G401 (cell line): ENCODE measurements at places on chromosomes 1 and 21. TPM values are rescaled to one million over a fixed set of nuclear protein-coding genes. Genes with fewer than 3 reads are reported as not detected.

The FTCD gene
- 1.1 TPM in 1 of 2 replicates, not detected in the other for total RNA-seq

- no peak for DNase-seq
Observed at GRCh38 chr1:32111789-32112188, 3.9 kb downstream of the KPNA6 start.

DNA sequence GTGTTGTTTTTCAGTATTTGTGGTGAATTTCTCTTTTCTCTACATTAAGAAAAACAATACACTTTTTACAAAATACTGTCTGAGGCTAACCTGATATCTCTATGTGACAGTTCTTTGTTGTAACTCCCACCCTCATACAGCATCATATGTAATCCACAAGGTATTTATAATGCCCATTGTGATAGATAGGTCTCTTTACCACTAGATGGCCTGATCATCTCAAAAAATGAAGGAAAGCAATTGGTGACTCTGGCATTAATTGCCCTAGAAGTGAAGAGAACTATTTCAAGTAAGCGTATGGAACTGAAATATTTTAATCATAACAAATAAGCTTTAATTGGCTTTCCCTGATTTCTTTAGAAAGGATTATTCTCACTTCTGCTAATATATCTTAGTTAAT is 36.2 kb upstream of the HFM1 start:
- no peak for DNase-seq

The PRUNE1 gene
- total RNA-seq, result 9.4 and 12.0 TPM in 2 replicates

GRCh38 chr1:43773821-43774220 is 66.5 kb downstream of the ST3GAL3 start:
- DNase-seq, result no peak

DNA sequence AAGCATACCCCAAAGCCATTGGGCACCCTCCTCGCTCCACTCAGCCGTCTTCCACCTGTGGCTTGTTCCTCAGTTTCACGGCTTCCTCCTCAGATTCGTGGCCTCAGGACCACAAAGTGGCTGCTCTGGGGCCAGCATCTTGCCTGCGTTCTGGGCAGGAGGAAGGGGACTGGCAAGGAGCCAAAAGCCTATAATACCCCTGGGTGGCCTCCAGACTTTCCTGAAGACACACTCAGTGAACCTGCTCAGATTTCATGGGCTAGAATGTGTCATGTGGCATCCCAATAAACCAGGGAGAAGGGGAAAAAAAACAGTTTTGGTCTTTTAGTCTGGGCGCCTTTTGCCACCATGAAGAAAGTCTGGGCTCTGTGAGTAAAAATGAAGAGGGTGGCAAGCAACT is 62.0 kb downstream of the SDC3 start:
- no peak for DNase-seq

DNA sequence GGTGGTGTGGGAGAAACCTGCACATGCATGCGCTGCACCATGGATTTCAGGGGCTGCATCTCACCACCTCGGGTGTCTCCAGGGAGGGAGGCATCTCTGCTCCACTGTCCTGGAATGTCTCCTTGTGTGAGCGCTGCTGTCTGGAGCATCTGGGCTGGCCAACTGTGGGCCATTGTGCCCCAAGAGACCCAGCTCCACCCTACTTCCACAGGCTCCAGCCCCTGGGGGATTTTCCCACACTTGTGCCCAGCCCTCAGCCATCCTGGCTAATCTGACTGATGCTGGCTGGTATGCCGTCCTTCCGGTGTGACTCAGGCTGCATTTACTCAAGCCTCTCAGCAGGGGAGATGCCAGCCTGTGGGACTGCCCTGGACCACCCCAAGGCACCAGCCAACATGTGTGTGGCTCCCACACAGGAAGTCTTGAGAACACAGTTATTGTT is 62.0 kb downstream of the TRIM11 start:
- DNase-seq, result no peak

- peak; percentile 35 for DNase-seq
Observed at GRCh38 chr1:93448292-93448982, 519 bp downstream of the FNBP1L start.

The TRNAU1AP gene
- total RNA-seq, result 20.2 and 35.6 TPM in 2 replicates

GRCh38 chr1:93681101-93681988 is at the start of gene BCAR3:
Gene BCAR3, minus strand, starts transcription at chr1:93681837. Its CDS starts 6,907 bp downstream, at chr1:93674930.
- peak; percentile 27 for DNase-seq

DNA sequence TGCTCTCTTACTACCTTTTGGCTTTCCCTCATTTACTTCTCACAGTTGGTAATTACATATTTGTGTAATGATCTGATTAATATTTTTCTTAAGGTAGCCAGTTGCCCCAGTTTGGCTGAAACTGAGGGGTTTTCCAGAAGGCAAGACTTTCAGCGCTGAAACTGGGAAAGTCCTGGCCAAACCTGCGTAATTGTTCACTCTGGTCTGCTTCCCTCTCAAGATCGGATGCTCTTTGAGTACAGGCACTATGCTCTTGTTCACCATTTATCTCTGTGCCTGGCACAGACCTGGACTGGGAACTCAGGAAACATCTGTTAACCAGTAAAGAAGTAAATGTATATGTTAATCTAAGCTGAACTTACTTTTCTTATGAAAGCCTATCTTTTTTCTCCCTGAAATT is 209.6 kb upstream of the HOOK1 start:
- no peak for DNase-seq

DNA sequence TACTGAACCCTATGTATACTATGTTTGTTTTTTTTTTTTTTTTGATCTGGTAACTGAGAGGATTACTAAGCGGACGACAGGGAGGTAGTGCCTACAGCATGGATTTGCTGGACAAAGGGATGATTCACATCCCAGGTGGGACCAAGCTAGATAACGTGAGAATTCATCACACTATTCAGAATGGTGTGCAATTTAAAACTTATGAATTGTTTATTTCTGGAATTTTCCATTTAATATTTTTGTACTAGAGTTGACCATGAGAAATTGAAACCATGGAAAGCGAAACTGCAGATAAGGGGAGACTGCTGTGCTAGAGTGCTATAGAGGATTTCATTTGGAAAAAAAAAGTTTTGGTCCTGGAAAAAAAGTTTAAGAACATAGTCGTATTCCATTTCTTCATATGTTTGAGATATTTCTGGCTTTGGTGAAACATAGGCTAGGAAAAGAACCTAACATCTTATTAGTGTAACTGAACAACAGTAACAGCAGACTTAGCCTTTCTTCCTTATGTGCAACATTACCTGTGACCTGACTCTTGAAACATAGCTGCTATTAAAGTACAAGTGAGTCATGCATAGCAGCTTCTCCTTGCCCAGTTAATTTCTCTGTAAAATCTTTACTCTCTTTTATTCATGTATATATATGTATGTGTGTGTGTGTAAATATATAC is 202.5 kb downstream of the FGGY start:
- no peak for DNase-seq

The AMY1A gene
- not detected in 2 replicates for total RNA-seq

DNA sequence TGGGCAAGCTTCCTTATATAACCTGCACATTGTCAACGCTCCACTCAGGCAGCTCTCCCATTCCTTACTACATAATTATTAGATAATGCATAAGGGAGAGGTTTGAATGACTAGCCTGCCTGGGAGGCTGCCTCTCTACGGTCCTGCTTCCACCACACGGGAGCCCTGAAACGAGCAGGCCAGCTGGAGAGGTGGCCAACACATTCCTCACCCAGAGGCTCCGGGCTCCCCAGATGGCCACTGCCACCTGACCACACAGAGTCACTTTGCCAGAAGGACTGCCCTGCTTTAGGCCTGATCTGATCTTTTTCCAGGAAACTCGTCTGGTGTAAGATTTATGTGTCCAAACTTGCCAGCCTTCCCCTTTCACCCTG is 27.9 kb downstream of the HIVEP3 start:
- peak; percentile 97 for DNase-seq

The MIXL1 gene
- total RNA-seq, result not detected in 2 replicates

The DNASE2B gene
- total RNA-seq, result not detected in 2 replicates

The DMRTA2 gene
- not detected in 2 replicates for total RNA-seq

The TCHH gene
- not detected in 2 replicates for total RNA-seq

The USH2A gene
- not detected in 2 replicates for total RNA-seq

DNA sequence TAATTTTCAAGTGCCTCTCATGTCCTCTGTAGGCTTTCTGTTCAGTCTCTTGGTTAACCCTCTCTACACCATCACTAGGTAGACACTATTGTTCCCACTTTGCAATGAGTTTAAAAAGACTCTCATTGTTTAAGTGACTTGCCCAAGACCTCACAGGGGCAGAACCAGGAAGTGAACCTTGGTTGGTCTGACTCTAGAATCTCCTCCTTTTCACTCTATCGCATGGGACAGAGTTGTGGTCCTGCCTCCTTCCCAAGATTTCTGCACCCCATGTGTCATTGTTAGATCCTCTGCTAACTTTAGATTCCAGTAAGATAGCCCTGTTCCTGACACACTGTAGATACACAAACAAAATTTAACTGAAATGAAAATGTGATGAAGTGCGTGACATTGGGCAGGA is 481.7 kb upstream of the USP24 start:
- no peak for DNase-seq

GRCh38 chr1:246837418-246838117 is 94.2 kb downstream of the AHCTF1 start:
- no peak for DNase-seq

DNA sequence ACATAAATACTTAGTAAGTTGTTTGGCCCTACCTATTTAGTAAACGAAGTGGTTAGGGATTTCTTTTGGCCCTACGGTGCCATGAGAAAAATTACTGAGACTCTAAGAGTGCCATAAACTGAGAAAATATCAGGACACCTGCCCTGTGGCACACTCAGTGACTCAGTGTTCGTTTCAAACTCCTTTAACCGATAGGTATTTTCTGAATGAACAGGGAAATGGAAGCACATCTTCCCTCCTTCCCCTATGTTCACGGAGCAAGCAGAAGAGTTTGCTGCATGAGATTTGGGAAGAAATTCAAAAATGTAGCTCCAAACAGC is 134.2 kb downstream of the KAZN start:
- no peak for DNase-seq

DNA sequence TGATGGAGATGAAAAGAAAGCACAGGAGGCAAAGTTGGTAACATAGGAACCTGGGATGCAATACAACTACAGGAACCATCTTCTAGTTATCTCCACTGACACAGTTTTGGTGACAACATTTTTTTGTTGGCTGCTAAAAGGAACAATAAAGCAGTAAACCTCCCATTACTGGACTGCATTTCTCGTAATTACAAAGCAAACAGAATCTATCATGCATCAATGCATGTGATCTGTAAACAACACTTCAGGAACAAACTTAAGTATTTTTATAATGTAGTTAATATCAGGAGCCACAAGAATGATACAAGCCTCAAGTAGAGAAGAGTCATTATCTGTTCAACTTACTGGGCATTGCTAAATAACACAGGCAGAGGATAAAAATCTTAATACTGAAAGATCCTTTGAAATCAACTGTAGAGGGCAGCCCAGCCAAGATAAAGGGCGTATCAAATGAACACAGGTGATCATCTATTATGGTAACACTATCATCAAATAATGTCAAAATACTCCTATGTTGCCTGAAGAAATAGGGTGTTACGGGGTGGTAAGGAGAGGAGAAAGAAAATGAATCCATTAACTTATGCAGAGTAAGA is 193.3 kb downstream of the EIF4G3 start:
- no peak for DNase-seq

The EFNA1 gene
- total RNA-seq, result 2.8 and 5.3 TPM in 2 replicates

DNA sequence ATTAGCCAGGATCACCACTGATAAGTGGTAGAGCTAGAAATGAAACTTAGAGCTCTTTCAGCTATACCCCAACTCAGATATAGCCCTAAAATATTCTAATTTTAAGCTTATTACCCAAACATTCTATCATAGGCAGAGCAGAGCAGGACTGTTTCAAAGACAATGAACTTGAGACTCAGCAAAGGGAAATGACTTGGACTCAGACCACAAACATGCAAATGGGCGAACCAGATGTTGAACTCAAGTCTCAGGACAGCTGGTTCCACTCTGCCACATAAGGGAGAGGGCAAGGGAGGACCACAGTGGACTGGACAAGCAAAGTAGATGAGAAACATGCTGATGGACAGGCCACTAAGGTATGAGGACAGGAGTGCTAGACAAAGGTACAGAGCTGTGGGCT is 315.3 kb downstream of the OMA1 start:
- no peak for DNase-seq

The SLC1A7 gene
- 0.27 TPM in 1 of 2 replicates, not detected in the other for total RNA-seq

DNA sequence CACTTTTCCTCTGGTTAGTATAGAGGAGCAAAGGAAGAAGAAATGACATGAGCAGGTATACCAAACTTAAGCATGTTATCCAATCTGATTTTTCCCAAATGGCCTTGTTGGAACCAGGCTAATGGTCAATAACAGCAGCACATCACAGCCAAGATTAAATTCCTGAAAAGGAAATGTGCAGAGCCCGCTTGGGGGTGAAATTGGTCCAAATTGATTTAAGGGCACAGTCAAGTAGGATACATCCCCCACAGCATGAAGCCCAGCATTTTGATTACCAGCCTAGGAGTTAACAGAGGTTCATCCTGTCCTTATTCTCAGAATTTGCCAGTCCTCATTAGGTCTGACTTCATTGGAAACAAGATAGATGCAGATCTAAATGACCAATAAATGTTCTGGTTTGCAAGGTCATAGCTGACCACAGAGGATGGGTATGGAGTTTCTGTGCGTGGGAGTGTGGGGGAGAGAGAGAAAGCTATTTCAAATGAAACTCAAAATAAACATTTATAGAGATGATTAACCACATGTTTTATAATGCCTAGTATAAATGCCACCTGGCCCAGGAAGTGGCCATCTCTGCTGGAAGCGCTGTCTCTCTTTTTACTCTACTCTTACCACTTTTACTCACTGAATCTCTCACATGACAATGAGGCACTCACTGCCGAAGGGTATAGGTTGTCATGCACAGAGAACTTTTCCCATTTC is 38.7 kb downstream of the RGS5 start:
- DNase-seq, result no peak

- no peak for DNase-seq
Observed at GRCh38 chr1:88802950-88803349, 88.4 kb downstream of the GTF2B start.

GRCh38 chr1:223628233-223629125 is 37.0 kb downstream of the CAPN8 start:
- peak; percentile 80 for DNase-seq

DNA sequence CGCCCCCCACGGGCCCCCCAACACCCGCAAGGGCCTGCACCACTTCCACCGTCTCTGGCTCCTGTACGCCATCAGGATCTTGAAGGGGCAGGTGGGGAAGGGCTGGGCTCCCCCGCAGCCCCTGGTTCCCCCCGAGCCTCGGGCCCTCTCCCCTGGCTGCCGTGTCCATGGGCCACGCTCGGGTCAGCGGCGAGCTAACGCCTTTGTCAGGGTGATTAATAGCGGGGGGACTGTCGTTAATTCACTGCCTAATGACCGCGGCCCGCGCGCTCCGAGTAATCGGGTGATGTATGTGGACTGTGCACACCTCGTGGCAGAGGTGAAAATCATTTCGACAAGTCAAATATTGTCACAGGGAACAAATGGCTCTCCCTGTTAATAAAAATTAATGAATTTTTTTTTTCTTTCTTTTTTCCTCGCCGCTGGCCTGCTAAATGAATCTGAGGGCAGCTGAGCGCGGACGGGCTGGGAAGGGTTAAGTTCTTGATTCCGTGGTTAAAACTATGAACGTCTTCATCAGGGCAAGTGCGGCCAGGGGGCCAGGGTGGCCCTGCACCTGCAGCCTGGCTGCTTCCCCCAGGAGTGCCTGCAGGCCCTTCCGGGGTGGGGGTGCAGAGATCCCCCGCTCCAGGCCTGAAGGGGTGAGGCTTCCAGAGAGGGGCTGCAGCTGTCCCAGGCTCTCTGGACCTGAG is 100.8 kb downstream of the PRDM16 start:
- no peak for DNase-seq

The BATF3 gene
- 7.7 and 10.2 TPM in 2 replicates for total RNA-seq
